ENCODE measurements at places on chromosomes 12 and 14. TPM values are rescaled to one million over a fixed set of nuclear protein-coding genes. Genes with fewer than 3 reads are reported as not detected.

DNA sequence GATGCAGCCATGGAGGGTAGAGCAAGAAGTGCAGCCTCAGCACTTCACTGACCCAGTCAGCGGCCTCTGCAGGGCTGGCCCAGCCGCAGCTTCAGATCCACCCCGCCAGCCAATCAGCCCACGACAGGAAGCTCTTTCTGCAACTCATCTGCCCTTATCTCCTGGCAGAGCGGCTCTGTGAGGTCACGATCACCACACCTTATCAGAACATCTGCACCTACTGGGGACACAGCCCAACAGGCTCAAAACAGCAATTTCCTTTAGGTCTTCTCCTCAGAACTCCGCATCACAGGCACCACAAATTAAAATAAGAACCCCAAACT lies 287.3 kb downstream of the BCL11B start:
- no peak overlapping the region for H3K4me3 ChIP-seq
- no peaks in the 10 kb centered on the region for H3K27me3 ChIP-seq
- no peak overlapping the region for H3K27ac ChIP-seq
- H3K36me3 ChIP-seq, result no peaks in the 10 kb centered on the region
- no peaks in the 10 kb centered on the region for H3K4me1 ChIP-seq
- DNase-seq, result no peak

- no peak overlapping the region for H3K4me3 ChIP-seq
- DNase-seq, result peak; percentile 64
- H3K36me3 ChIP-seq, result no peaks in the 10 kb centered on the region
- H3K27me3 ChIP-seq, result no peaks in the 10 kb centered on the region
- H3K27ac ChIP-seq, result no peak overlapping the region
These were observed 57.3 kb upstream of the CEP83 start for GRCh38 chr12:94516985-94517384.

DNA sequence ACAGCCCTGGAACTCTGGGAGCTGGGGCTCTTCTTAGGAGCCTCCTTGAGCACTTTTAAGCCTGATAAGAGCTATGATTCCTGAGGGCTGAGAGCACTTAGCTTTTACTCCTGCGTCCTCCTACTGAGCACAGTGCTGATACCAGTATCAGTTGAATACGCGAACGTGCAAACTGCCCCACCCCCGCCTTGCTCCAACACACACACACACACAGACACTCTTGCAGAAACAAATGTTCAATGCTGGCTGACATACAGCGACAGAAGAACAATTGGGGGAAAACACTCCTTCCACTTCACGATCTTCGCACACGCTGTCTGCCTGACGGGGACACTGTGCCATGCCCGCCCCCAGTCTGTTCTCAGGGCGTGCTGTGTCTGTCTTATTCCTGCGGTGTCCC lies 57.2 kb upstream of the DLK1 start:
- DNase-seq, result no peak
- H3K36me3 ChIP-seq, result no peaks in the 10 kb centered on the region
- H3K4me1 ChIP-seq, result peaks cover 100% of the 10 kb centered on the region
- no peak overlapping the region for H3K4me3 ChIP-seq
- no peaks in the 10 kb centered on the region for H3K27me3 ChIP-seq

- H3K4me3 ChIP-seq, result no peak overlapping the region
- H3K36me3 ChIP-seq, result no peaks in the 10 kb centered on the region
- peak; percentile 3 for DNase-seq
- no peaks in the 10 kb centered on the region for H3K27me3 ChIP-seq
- no peaks in the 10 kb centered on the region for H3K4me1 ChIP-seq
- H3K27ac ChIP-seq, result no peak overlapping the region
These were observed 365.6 kb downstream of the BCL11B start for GRCh38 chr14:98906123-98906995.

DNA sequence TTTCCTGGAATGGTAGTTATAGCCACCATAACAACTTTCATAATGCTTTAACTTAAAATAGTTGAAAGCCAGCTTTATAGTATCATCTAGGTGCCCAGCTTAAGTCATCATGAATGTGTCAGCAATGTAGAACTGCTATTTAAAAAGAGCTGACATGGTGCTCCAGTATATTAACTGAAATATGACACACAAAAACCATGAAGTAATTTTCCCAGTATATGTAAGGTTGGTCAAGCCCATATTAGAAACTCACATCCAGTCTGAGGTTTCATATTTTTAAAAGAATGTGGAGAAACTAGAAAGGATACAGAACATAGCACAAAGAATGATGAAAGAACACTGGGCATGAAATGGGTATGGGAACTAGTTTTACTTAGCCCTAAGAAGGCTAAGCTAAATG lies 121.3 kb upstream of the KRAS start:
- H3K4me3 ChIP-seq, result no peak overlapping the region
- H3K27ac ChIP-seq, result no peak overlapping the region
- DNase-seq, result no peak
- H3K36me3 ChIP-seq, result no peaks in the 10 kb centered on the region
- no peaks in the 10 kb centered on the region for H3K27me3 ChIP-seq

DNA sequence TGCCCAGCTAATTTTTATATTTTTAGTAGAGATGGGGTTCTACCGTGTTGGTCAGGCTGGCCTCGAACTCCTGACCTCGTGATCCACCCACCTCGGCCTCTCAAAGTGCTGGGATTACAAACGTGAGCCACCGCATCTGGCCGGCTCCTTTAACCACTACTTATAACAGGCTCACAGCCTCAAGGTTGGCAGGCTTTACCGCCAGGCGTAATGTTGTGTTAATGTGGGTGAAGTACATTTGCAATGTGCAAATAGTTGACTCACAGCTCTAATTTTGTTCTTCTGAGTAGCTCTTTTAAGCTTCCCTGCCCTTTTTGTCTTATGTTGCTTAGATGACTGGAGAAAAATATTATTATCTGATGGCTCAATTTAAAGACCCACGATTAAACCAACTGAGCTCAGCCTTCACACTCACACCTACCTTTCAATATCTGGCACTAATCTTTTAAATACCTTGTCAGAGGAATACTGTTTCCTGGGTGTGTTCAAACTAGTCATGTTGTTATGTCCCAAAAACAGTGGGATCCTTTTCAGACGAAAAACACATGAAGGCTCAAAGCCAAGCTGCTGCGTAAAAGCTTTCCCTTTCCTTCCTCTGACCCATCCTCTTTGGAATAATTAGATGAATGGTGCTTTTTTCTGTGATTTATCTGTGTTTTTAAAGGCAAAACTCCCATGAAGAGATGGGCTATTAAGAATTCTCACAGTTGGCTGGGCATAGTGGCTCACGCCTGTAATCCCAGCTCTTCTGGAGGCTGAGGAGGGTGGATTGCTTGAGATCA lies 57.2 kb upstream of the USP44 start:
- H3K36me3 ChIP-seq, result no peaks in the 10 kb centered on the region
- no peak overlapping the region for H3K4me3 ChIP-seq
- H3K4me1 ChIP-seq, result peaks cover 46% of the 10 kb centered on the region
- no peak overlapping the region for H3K27ac ChIP-seq

- peak overlapping the region; percentile 76 for H3K27ac ChIP-seq
- H3K4me1 ChIP-seq, result peaks cover 39% of the 10 kb centered on the region
- DNase-seq, result peak; percentile 81
- peaks cover 16% of the 10 kb centered on the region for H3K36me3 ChIP-seq
These were observed 8.7 kb downstream of the PHB2 start for GRCh38 chr12:6961695-6962284.

DNA sequence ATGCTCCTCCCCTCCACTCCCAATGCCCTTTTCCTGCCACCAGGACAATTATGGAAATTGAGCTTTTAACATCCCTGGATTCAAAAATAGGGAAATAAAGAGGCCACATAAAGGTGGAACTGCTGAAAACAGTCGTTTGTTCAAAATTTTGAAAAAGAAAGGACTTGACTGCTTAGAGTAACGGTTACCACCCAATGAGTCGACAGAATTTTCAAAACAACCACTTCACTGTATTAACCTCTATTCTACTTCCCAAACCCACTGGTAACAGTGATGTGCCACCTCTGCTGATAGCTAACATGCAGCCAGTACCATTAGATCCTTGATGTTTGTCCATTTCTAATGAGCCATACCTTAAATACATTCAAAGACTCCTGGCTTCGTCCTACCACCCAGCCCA lies 4.9 kb downstream of the ST8SIA1 start:
- no peak for DNase-seq
- no peak overlapping the region for H3K27ac ChIP-seq
- H3K4me3 ChIP-seq, result no peak overlapping the region
- H3K4me1 ChIP-seq, result no peaks in the 10 kb centered on the region

DNA sequence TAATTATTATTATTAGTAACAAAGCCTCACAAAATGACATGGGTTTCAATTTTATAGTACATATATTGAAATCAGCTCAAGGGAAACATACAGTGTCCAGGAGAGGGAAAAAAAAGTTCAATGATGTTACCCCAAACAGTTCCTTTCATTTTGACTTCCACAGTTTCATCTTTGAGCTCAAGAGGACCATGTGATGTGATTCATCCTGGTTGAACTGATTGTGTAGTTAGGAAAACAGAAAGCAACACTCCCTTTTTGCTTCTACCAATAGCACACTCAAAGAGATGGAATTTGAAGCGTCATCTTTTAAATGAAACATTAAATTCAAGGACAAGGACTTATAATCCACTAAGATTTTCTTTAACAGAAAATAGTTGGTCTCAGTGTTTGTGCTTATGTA lies 461.0 kb downstream of the FOXG1 start:
- no peak overlapping the region for H3K4me3 ChIP-seq
- H3K27me3 ChIP-seq, result no peaks in the 10 kb centered on the region
- DNase-seq, result no peak
- H3K4me1 ChIP-seq, result no peaks in the 10 kb centered on the region

- H3K4me1 ChIP-seq, result no peaks in the 10 kb centered on the region
- peaks cover 18% of the 10 kb centered on the region for H3K27me3 ChIP-seq
- H3K27ac ChIP-seq, result no peak overlapping the region
These were observed 7.5 kb downstream of the SLC8A3 start for GRCh38 chr14:70181276-70181675.

DNA sequence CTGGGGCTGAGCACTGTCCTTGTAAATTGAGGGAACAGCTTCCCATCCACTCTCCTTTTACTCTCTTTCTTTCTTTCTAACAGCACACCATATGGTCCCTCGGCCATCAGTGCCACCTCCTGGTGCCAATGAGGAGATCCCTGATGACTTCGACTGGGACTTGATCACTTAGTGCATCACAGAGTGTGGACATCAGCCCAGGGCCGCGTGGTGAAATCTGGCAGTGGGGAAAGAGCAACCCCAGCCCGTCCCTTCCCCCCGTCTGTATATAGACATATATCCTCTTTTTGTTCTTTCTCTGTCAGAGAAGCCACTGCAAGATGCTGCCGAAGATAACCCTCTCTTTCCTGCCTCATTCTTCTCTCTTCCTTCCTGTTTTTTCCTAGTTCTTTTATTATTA lies 13.5 kb downstream of the C3AR1 start:
- no peak overlapping the region for H3K4me3 ChIP-seq
- H3K4me1 ChIP-seq, result no peaks in the 10 kb centered on the region
- H3K27ac ChIP-seq, result no peak overlapping the region

- no peak overlapping the region for H3K4me3 ChIP-seq
- DNase-seq, result no peak
- no peaks in the 10 kb centered on the region for H3K4me1 ChIP-seq
- no peaks in the 10 kb centered on the region for H3K36me3 ChIP-seq
These were observed 36.8 kb upstream of the ALG10B start for GRCh38 chr12:38279756-38280155.

- H3K27ac ChIP-seq, result no peak overlapping the region
- DNase-seq, result no peak
- H3K36me3 ChIP-seq, result no peaks in the 10 kb centered on the region
These were observed 126.6 kb upstream of the BCL2L14 start for GRCh38 chr12:11943919-11944700.

- no peaks in the 10 kb centered on the region for H3K27me3 ChIP-seq
- H3K27ac ChIP-seq, result no peak overlapping the region
- H3K4me3 ChIP-seq, result no peak overlapping the region
- peaks cover 61% of the 10 kb centered on the region for H3K36me3 ChIP-seq
These were observed 35.6 kb downstream of the SH2B3 start for GRCh38 chr12:111441107-111441928.

- peak; percentile 71 for DNase-seq
- peaks cover 16% of the 10 kb centered on the region for H3K27me3 ChIP-seq
- H3K4me3 ChIP-seq, result no peak overlapping the region
- H3K36me3 ChIP-seq, result no peaks in the 10 kb centered on the region
- H3K4me1 ChIP-seq, result peaks cover 55% of the 10 kb centered on the region
- no peak overlapping the region for H3K27ac ChIP-seq
These were observed 3.5 kb upstream of the TSPAN9 start for GRCh38 chr12:3073438-3074250.

DNA sequence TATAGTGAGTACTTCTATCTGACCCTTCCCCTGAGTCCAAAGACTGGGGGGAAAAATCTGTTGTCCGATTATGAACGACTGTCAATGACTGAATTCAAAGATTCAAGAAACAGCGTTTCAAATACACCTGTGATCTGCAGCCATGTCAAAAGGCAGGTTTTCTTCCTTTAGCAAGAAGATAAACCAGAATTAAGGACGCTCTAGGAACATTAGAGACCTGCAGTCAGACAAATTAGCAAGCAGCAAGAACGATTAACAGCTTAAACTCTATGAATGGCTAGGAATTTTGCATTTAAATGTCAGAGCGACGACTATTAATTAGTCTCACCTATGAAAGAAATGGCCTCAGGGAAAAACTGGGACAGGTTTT lies 2.1 kb downstream of the DUSP6 start:
- no peaks in the 10 kb centered on the region for H3K27me3 ChIP-seq
- peak overlapping the region; percentile 99 for H3K27ac ChIP-seq
- DNase-seq, result no peak
- H3K4me3 ChIP-seq, result peak overlapping the region; percentile 98

DNA sequence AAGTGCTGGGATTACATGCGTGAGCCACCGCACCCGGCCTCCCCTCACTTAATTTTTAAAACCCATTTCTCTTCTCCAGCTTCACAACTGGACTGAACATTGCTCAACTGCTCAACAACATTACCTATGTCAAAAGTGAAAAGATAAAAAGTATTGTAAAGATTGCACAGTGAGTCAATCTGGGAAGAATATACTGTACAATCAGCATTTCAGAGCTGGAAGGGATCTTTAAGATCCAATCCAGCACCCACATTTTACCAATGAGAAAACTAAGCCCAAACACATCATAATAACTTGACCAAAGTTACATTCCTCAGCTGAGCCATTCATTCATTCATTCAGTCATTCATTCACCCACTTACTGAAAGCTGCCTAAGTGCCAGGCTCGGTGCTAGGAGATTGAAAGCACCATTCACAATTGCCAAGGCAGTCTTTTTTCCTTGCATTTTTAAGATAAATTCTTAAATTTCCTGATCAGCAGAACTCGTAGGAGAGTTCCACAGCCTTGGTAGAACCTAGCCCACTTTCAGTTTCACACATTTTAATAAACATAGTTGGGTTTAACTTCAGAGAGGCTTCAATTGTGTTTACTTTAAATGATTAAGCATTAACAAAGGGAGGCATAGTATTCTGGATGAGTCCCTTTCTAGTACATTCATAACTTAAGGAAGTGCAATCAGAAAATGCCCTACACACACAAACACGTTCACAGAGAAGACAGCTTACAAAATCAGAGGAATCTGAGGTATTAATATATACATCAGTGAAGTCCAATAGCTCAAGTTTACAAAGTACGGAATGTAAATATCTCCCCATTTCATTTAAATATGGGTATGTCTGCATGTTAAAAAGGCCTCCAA lies 3.0 kb downstream of the GALNT4 start:
- H3K27me3 ChIP-seq, result no peaks in the 10 kb centered on the region
- no peak overlapping the region for H3K4me3 ChIP-seq
- peak overlapping the region; percentile 60 for H3K27ac ChIP-seq
- peak; percentile 71 for DNase-seq

Gene ACSM4
- not detected for total RNA-seq

Gene NPAS3
- not detected for total RNA-seq

Gene PTCSC3
- not detected for total RNA-seq

Gene OTX2
- total RNA-seq, result not detected

Gene IFNG-AS1
- total RNA-seq, result not detected

Gene VRK1
- 51.3 TPM for total RNA-seq
